ENCODE measurements at places on chromosomes 4 and X. TPM values are rescaled to one million over a fixed set of nuclear protein-coding genes. Genes with fewer than 3 reads are reported as not detected.
A peak's percentile ranks its signal among the peaks of the same experiment; 100 is the strongest.

DNA sequence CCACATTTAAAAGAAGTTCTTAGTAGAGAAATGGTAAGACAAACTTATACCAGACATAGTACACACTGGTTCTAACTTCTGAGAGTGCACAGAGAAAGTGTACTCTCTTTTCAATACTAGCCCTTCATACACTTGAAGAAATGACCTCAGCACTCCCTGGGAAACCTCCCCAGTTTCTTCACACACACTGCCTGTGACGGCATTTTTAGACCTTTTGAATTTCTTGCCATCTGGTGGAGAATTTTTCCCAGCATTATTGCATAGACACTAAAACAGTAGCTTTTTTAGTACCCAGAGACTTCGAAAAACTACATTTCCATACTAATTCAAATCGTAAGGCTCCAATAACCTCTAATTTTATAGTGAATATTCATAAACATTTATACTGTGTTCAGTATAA lies 341.6 kb upstream of the MAOA start:
- no peak for DNase-seq

The FAM9C gene
- 0.05 TPM for total RNA-seq

The TXK gene
- total RNA-seq = 7.3 TPM

The RAP2C gene
- 30.8 TPM for total RNA-seq

GRCh38 chrX:40719731-40720130 lies 15.6 kb downstream of the MED14 start:
- no peak for DNase-seq

The CACNA1F gene
- total RNA-seq = 0.05 TPM

GRCh38 chr4:184534511-184535391 lies 60.4 kb upstream of the IRF2 start:
- DNase-seq = no peak

GRCh38 chr4:10983268-10983667 lies 298.7 kb upstream of the CLNK start:
- DNase-seq = no peak

DNA sequence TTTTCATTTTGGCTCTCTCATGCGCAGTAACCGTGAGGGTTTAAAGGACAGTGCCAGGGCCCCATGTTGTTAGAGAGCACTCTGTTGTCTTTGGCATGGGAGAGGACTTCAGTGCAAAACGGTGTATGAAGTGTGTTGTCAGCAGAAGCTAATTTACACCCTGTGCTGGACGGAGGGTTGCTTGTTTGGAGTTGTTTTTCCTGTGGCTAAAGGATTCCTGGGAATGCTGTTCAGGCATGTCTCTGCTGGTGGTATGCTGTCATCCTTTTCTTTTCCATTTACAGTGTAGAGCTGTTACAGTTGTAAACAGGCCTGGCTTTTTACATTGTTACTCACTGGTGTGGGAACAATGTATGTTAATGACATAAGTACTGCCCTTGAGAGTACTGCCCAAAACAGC lies 206.3 kb downstream of the CBR4 start:
- DNase-seq = no peak

- DNase-seq = no peak
These were observed 206.0 kb downstream of the BCOR start for GRCh38 chrX:39891781-39892180.

The VCX3B gene
- not detected for total RNA-seq

The CXCL1 gene
- total RNA-seq = 0.42 TPM

The PHOX2B gene
- total RNA-seq = 3.3 TPM

DNA sequence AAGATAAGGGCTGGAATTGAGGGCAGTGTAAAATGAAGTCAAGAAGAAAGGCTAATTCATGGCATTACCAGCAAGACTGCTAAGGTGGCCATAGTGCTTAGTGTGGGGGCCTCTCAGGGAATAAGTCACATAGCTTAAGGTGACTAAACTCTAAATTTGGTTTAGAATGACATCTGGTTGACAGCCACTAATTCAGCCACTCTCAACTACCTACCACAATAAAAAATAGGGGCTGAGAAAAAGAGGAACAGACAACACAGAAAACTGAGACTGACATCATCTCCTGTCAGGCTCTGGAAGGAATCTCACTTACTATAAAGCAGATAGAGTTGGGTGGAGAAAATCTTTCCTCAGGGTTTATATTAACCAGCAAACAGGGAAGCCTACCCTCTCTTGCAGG lies 96.9 kb downstream of the CHRDL1 start:
- DNase-seq = no peak

GRCh38 chr4:95729596-95729995 lies 110.3 kb upstream of the PDHA2 start:
- no peak for DNase-seq

DNA sequence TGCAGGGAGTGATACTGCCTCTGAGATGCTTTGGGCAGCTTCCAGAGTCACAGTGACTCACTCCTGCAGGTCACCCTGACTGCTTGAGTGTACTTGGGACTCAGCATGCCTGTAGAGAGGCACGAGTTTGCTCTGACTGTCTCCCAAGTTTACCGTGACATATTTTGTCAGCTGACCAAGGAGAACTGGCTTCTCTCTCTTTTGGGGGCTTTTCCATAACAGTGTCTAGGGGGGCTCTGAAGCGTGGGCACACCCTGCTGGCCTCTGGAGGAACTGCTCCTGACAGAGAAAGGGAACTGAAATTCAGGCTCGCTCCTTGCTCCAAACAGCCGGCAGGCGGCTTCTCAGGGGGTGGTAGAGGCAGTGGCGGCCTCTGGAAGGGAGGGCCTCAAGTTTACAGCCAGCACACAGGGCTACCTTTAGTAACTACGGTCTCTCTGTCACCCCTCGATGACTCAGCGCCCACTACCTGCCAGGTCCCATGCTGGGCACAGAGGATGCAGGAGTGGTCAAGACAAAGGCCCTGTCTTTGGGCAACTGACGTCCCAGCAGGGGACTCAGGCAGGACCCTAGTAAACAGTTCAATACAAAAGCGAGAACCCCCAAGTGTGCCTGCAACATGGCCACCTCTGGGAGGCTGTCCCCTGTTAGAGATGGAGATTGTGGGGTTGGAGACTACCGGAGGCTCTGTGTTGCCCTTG lies 17.8 kb downstream of the ZNF185 start:
- no peak for DNase-seq

The HNRNPDL gene
- 195 TPM for total RNA-seq

The TMPRSS11A gene
- not detected for total RNA-seq

DNA sequence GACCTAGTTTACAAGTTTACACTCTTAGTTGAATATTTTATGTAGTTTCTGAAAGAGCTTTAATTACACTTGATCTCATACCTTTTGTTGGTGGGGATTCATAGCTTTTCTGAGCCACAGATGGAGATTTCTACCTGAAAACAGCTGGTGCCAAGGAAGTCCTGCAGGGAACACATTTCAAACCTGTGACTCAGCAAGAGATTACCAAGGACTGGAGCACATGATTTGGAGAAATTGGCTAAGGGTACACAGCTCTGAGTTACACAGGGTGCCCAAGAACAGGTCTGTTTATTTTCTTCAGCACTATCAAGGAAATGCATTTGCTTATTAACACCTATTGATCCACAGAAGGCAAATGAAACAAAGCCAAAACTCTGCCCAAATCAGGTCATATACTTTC lies 691.5 kb downstream of the KCTD8 start:
- DNase-seq = no peak

- no peak for DNase-seq
These were observed 57.8 kb downstream of the PPP1R2C start for GRCh38 chrX:42720209-42720608.

DNA sequence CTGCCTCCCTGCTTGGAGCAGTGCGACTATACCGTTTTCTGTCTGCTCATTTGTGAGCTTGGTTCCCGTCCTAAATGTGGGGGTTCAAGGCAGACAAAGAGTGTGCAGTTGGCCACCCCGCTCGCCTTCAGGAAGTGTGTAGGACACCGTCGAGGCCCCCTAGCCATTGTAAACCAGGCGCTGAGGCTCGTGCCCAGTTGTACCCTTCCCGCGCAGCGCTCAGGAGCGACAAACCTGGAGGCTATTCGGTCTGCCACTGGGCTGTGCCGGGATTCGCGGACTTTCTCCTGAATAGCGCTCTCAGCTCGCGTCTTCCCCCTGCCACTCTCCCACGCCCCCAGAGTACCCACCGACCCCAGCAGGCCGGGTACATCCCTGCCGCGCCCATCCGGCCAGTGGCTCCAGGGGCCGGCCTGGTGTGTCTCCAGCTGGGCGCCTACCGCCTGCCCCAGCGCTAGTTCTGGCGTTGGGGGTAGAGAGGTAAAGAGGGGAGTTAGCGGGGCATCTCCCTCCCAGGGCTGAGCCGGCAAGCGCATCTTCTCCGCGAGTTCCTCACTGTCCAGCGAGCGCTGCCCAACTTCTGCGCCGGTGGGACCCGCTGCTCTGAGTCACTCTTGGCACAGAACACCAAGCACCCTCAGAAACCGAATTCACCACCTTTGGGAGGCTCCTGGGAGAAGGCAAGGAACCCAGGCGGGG lies 880 bp upstream of the LONRF3 start:
- no peak for DNase-seq

The HS6ST2 gene
- total RNA-seq = 8.6 TPM

The PDCL2 gene
- not detected for total RNA-seq

GRCh38 chr4:118033148-118034052 lies 886 bp upstream of the NDST3 start:
- DNase-seq = no peak

The ZFP92 gene
- total RNA-seq = 0.69 TPM

The DCAF8L2 gene
- not detected for total RNA-seq

DNA sequence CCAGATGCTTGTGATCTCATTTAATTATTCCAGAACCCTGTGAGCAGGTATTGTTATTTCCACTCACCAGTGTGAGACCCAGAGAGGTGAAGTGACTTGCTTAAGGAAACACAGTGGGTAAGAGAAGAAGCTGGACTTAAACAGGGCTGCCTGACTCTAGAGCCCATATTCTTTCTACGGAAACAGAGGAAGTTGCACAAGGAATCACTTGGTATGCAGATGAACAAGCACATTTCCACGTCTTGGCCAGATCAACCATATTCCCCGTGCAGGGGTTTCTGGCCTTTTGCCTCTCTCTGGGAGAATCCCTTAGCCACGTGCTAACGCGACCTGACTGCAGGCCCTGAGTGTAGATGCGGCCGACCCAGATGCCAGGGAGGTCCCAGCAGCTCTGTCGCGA lies 195.5 kb upstream of the ATP6AP2 start:
- no peak for DNase-seq

- DNase-seq = no peak
These were observed 31.7 kb upstream of the CABS1 start for GRCh38 chr4:70303090-70303489.

The GRIPAP1 gene
- 16.1 TPM for total RNA-seq

The GATA1 gene
- not detected for total RNA-seq

The MTMR1 gene
- total RNA-seq = 25.5 TPM

DNA sequence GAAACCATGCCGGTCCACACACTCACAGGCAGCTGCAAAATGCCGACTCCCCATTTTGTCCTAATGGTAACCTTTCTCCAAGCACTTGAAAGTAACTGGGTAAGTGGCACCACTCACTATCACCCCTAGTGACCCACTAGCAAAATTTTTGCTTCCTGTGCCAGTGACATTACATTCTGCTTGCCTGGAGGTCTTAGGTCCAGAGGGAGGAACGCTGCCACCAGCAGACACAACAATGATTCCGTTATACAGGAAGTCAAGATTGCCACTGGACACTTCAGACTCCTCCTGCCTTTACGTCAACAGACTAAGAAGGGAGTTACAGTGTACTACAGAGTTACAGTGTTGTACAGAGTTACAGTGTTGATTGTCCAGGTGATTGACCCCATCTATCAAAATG lies 11.8 kb upstream of the TMEM192 start:
- no peak for DNase-seq

DNA sequence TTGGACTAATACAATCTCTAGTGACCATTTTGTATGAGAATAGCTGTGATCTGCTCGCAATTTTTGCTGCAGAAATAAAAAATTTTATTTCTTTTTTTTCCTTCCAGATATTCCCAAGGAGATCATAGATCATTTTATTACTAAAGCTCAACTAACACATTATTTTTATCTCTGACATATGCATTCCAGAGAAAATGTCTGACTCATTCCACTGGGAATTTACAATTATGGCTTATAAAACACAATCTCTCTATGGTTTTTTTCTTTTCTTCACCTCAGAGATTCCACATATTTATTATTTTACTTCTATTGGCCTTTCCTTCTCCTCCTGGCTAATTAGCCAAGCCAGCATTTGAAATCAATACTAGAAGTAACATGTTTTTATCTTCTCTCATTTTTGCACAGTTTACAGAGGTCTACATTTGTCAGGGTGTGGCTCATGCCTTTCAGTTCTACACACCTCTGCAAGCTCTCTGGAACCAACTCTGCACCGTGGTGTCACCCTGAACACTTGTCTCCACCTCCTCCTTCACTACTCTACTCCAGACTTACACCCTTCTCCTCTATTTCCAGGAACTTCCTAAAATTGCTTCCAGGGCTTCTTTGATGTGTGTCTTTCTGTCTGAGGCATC lies 59.8 kb upstream of the GPM6A start:
- DNase-seq = no peak

- DNase-seq = no peak
These were observed 21.8 kb downstream of the SH3TC1 start for GRCh38 chr4:8220661-8221450.

GRCh38 chr4:155496294-155496626 lies 119.5 kb upstream of the MAP9 start:
- DNase-seq = no peak

DNA sequence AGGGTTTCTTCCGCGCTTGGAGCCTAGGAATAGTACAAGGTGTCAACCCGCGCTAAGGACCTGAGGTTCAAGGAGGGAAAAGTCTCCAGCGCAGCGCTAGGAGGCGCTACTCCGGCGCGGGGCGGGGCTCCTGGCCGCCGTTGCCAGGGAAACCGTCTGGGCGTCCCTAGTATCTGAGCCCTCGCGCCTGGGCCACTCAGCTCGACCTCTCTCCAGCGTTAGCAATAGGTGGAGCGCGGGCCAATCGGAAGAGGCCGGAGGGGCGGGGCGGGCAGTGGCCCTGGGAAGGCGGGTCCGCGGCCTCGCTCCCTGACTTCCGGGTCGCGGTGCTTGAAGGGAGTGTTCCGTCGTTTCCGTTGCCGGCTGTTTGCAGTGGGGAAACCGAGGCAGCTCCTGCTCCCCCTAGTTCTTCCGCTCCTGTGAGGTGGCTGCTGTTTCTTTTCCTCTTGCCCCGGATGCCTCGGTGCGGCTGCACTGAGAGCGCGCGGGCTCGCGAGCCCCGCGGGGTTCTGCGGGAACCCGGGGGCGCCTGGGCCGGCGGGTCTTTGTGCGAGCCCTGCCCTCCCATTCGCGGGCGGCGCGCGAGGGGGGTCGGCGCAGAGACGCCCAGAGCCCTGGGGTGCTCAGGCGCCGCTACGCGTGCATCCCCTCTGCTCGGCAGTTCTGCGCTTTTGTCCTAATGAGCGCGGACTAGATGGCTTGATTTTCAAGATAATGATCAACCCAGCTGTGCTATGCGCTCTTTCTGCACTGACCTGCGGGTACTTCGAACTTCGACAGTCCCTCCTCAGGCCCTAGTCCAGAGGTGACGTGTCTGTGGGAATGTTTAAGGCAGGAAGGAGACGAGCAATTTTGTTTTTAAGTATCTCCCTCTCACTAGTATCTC lies at the start of gene ELMOD2:
TSS of gene ELMOD2 (plus strand) at position 312 of the 886 bp plus-strand sequence. CDS start 1,261 bp downstream, outside the sequence.
- DNase-seq = peak; percentile 93

The SPIN2B gene
- 11.9 TPM for total RNA-seq

DNA sequence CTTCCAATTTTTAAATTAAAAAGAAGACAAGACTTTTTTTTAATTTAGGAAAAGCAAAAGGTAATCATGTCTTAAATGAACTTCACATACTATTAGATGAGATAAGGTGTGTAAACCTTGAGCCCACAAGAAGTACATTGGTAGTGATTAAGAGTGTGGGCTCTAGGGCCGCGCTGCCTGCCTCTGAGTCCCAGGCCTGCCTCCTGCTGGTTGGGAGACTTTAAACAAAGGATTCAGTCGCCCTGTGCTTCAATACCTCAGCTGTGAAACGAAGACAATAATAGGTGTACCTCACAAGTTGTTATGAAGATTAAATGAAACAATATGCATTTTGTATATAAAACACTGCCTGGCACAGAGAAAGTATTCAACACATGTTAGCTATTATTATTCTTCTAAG lies 95.9 kb upstream of the MYOZ2 start:
- DNase-seq = no peak

All from urinary bladder (tissue), 4 donors.